Activated effector memory CD4-positive, alpha-beta T cell treated with Interleukin-2 at 50 U/mL for 16 hours (primary cell): ENCODE measurements at places on chromosomes 2 and 18.

DNA sequence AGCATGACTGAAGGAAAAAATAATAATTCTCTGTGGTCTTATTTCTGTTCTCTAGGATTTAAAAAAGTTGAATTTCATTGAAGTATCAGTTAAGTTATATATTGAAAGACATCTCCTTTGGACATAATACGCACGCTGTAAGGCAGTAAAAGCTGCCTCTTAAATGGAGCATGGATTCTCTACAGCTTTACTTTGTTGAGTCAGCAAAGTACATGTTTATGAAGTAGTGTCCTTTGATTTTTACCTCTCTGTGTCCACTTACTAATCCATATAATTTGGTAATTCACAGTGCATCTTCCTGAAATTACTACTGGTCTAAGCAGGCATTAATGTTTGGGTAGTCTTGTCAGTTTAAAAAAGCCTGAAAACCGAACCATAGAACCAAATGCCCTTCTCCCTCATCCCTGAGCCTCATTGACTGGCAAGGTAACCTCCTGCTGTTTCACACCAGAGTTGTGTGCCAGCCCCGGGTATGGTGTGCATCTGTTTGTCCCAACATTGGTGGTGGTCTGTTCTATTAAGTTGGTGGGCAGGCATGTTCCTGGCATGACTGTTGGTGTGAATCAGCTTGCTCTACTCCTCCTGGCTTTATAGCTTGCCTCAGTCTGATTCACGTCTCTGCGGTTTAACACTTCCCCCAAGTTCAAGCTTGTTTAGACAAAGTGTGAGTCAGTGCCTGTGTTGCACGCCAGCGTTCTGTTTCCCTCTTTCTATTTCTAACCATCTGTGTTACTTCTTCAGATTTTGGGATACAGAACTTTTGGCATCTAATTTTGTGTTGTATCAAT is 71.0 kb upstream of the ITM2C start:
- peak; percentile 54 for DNase-seq

DNA sequence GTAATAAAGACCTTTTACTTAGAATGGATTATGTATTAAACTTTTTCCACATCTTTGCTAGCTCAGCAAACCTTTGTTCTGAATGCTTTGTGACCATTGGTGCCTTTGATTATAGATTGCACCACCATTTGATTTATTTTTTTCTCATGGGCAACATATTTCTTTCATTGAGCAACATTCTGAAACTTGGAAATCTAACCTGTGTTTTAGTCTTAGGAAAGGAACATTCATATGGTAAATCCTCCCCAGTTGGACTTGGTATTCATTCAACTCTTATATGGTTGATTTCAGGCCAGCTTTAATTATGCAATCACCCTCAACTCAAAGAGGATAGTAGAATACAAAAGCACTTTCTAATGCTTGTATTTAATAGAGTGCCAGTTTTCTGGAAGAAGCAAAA is 1077.9 kb upstream of the ZEB2 start:
- DNase-seq, result no peak

GRCh38 chr18:35507192-35507591 is 9.4 kb upstream of the INO80C start:
- DNase-seq, result no peak

DNA sequence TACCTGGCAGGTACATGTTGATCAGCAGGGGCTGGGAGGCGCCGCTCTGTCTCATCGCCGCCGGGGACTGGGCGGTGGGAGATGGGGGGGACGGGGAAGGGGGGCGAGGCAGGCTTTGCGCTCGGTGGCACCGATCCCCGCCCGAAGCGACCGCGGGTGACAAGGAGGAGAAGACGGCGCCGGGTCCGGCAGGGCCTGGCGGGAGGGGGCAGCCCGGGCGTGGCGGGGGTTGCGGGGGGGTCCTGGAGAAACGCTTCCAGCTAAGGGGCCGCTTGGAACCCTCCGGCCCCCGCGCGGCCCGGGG is at the start of gene FEV:
Gene FEV, minus strand, starts transcription at position 164 of the 304 bp plus-strand sequence. Its CDS starts 109 bp downstream, at position 55.
- no peak for DNase-seq

DNA sequence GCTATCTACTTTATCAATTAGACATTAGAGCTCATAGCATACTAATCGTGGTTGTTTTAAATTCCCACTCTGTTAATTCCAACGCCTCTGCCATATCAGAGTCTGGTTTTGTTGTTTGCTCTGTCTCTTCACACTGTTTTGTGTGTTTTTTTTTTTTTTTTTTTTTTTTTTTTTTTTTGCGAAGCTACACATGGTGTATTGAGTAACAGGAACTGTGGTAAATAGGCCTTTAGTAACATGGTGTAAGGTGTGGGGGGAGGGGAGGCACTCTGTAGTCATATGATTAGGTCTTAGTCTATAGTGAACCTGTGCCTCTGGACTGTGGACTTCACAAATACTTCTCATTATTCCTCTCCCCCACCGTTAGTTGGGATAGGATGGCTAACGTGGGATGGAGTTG is 370.7 kb upstream of the RAB12 start:
- no peak for DNase-seq

DNA sequence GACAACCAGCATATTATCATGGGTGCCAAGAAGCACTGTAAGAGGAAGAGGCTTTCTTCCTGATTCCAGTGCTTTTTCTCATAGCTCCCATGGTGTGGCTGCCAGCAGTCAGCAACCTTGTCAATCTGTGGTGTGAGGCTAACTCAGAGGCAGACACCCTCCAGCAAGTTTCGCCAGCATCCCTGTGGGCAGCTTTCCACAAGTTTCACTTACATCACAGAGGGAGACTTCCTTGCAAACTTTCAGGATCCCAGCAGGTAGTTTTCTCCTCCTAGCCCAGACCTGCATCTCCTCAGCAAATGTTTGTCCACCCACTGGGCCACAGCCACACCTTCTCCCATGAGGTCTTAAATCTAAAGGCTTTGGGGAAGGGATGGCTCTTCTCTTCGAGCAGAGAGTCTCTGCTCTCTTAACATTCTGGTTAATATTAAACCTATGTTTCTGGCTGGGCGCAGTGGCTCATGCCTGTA is 9.1 kb downstream of the DNAH7 start:
- DNase-seq, result no peak

DNA sequence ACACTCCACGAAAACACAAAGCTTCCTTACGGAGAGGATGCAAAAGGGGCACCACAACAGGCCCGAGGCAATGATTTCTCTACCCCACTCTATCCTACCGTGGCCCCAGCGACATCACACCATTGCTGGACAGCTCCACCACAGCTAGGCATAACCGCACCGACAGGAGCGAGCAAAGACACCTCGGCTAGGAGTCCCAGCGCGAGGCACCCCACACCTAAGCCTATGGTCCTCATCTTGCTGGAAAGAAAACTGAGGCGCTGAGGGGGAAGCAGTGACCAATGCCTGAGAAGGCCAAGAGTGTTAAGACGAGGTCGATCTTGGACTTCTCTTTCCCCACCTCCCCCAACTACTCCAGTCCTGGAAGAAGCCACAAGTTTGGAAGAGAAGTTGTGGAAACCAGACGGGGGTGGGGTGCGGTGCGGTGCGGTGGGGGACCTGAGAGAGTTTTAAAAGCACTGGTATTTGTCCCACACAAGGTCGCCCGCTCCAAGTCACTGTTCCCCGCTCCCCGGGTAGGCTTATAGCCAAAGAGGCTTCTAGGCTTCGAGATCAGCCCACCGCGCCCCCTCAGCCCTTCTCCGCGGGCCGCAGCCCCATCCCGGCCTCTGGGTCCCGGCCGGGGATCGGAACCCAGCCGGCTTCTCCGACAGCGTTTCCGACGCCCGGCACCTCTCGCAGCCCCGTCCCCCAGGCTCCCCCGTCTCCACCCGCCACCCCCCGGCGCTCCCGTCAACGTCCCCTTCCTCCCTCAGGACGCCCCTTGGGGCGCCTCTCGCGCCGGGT is 766 bp downstream of the PDE6D start:
- no peak for DNase-seq

- DNase-seq, result no peak
Observed at GRCh38 chr18:12726774-12727550, 24.1 kb downstream of the PSMG2 start.

GRCh38 chr2:221228214-221228769 is 343.8 kb downstream of the EPHA4 start:
- DNase-seq, result no peak

- DNase-seq, result no peak
Observed at GRCh38 chr2:142897807-142898206, 20.3 kb downstream of the KYNU start.

- no peak for DNase-seq
Observed at GRCh38 chr18:41459656-41460055, 495.4 kb upstream of the PIK3C3 start.

- DNase-seq, result no peak
Observed at GRCh38 chr18:68733707-68734106, 18.8 kb upstream of the TMX3 start.

- no peak for DNase-seq
Observed at GRCh38 chr2:218517434-218518206, 50.5 kb downstream of the USP37 start.
